Stimulated activated CD4-positive, alpha-beta T cell treated with anti-CD3 and anti-CD28 coated beads, Interleukin-1b, Interleukin-23, amount 100 ng/mL, for 4 hours (primary cell): ENCODE measurements at places on chromosomes 6 and 20.

DNA sequence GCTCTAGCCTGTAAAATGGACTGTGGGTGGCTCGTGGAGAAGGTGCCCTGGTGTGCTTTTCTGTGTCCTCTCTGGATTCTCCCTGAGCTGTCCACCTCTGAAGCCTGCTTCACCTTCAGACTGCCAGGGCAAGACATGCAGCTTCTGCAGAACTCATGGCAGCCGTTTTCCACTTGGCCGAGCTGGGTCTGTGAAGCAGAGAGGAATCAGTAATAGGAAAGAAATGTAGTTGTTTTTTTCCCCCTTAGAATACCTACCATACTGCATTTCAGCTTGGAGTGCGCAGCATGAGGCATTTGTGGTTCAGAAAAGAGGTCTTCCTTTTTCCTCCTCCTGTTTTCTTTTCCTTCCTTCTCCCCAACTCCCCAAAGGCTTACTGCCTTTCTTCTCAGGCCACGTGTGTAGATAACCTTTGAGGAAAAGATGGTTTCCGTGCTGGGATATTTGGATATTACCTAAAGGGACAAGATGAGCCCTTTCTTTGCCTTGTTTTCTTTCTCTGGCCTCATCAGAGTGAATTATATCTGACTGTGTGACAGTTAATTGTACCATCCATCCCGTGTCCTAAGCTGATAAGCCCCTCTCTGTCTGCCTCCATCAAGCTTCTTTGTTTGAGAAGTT is 39.4 kb downstream of the RREB1 start:
- no peak for DNase-seq

DNA sequence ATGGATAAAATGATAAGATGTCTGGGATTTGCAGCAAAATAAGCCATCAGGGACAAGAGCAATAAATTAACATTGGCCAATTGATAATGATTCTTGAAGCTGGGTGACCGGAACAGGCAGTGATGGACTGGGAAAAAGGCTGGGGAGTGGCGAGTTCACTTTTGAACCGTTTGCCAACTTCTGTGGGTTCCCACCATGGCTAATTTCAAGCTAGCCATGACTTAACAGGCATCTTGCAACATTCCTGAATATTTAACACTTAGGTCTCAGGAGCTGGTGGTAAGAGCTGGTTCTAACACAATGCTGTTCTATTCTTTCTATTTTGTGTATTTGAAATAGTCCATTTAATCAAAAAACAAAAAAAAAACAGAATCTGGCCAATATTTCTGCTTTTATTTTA is 37.6 kb upstream of the CD83 start:
- no peak for DNase-seq

DNA sequence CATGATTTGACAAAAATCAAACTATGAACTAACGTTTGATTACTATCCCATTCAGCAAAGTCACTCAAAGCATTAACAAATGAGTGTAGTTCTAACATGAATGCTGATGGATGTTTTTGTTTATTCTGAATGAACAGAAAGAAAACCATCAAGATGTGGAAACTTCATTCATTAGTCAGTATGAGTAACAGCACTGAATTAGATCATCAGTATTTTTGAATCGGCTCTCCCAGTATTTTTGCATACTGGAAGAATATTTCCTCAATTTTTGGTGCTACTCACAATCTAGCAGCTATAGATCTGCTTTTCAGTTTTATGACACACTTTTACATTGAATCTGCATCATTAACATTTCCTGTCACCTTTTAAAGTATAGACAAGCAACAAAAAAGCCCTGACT is 63.8 kb upstream of the CD83 start:
- no peak for DNase-seq

DNA sequence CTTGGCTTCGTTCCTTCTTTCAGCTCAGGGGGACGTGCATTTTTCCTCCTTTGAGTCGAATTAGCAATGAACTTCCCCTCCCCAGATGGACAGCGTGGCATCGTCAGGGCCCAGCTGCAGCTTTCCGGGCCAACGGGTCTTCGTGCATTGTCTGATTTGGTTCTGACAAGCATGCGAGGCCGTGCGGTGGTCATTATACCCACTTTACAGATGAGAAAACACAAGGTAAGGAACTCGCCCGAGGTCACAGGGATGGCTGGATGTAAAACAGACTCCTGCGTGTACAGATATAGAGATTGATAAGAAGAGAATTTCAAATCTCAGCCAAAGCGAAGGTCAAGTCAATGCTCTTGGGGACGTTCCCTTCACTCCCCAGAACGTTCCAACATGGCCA is 187.6 kb upstream of the SULF2 start:
- DNase-seq = no peak

- DNase-seq = no peak
Measured at GRCh38 chr6:13259393-13259792, 68.9 kb downstream of the TBC1D7 start.

- no peak for DNase-seq
Measured at GRCh38 chr6:152166897-152167296, 359.4 kb downstream of the ESR1 start.

DNA sequence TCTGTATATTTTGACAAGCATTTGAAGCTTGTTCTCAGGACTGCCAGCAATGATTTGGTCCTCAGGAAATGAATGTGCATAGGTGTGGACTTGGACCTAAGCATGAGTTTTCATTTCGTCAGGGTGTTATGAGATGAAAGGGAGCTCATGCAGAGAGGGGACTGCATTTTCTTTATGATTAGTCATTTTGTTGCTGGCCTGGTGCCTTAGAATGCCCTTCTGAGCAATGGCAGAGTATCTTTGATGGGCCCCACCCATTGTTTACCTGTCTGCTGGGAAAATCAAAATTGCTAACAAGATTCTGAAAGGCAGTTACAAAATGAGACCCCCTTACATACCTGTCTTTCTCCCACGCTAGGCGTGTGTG is 51.5 kb upstream of the MTHFD1L start:
- no peak for DNase-seq

DNA sequence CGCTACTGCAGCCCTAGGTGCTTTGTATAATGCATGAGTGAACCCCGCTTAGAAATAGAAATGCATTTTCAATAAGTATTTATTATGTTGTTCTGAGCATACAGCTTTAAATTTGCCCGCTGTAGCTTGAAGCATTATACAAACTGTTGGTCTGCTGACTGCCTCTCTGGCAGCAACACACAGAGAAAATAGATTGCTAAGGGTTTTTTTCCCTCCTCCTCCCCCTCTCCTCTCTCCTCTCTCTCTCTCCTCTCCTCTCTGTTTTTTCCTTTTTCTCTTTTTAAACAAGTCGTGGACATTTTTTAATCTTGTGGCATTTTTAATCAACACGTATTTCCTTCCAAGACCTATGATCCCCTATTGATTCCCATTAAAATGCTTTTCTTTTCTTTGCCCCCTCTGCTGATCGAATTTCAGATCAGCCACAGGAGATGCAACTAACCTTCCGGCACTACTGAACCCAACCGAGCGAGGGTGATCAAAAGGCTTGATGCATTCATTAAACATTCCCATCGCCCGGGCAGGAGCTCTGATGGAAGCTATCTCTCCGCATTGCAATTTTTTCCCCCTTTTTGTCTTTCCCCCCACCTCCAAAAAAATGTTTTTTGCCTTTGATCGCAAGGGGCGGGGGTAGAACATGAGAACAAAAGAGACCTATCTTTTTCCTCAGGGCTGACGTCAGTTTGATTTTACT is 90.7 kb upstream of the ARID1B start:
- DNase-seq = peak; percentile 25

DNA sequence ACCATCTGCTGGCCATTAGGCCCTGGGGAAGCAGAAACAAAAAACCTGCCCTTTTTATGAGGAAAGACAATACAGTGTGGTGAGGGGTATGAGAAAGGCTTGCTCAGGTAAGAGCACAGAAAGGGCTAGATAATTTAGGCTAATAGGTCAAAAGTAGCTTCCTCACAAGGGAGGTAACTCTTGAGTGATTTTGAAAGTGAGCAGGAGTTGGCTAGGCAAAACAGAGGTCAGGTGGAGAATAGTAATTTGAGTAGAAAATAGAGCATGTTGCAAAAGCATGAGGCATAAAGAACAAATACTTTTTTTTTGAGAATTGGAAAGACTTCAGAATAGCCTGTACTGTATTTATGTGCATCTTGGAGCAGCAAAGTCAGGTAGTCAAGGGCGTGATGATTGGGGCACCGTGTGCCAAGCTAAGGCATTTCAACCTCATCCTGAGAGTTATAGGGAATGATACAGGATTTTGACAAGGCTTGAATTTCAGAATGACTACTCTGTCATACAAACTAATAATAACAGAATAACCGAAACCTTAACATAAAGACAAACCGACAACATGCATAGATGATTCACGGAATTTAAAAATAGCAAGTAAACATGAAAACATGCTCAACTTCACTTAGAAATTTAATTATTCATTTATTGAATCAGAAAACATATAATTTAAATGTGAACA is 123.0 kb upstream of the ENPP5 start:
- no peak for DNase-seq

GRCh38 chr6:14430218-14430617 is 312.6 kb downstream of the CD83 start:
- DNase-seq = no peak

- DNase-seq = no peak
Measured at GRCh38 chr6:107600121-107600520, 110.2 kb downstream of the SOBP start.

- DNase-seq = no peak
Measured at GRCh38 chr20:23745247-23745646, 5.5 kb downstream of the CST1 start.

- DNase-seq = no peak
Measured at GRCh38 chr20:33345342-33345741, 56.0 kb downstream of the CDK5RAP1 start.

DNA sequence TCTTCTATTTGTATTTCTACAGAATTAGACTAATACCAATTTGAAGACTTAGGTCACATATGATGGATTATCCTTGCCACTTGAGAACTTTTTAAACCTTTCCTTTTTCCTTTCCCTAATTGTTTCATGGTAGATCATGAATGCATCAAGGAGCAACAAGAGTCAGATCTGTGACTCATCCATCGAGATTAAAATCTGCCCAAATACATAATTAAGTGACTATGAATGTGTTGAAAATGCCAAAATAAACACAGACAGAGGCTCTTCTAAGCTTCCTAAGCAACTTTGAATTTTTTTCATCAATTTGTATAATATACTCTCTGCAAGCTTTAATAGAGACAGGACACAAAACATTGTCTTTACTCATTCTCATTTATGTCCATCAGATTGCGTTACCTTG is 23.5 kb upstream of the HTR1E start:
- no peak for DNase-seq

- no peak for DNase-seq
Measured at GRCh38 chr20:32534661-32535240, 50.4 kb downstream of the NOL4L start.

- DNase-seq = no peak
Measured at GRCh38 chr6:71513036-71513435, 224.4 kb downstream of the OGFRL1 start.

DNA sequence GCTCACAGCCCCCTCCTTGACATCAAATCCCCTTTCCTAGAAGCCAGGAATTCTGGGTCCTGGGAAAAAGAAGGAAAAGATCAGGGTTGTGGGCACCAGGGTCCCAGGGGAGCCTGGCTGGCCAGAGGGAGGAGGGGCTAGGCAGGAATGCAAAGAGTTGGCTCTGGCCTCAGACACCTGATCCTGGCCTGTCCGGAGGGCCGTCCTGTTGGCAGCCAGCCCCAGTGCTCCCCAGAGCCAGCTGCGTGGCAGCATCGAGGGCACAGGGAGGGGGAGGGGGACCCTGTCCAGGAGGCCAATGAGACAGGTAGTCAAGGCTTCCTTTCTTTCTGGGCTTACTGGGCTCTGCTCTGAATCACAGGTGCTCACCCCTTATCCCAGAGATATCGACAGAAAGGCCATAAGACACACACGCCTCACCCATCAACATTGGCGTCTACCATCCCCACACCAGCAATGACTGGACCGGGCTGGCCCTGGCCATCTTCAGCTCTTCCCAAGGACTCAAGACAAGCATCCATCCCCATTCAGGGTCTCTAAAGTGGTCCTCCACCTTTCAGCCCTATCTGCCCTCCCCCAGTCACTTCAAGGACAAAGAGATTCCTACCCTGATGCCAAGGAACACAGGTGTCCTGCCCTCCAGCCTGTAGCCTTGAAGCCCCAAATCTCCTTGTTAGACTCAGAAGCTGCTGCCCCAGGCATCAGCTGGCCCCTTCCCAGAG is 723 bp downstream of the COL11A2 start:
- no peak for DNase-seq

DNA sequence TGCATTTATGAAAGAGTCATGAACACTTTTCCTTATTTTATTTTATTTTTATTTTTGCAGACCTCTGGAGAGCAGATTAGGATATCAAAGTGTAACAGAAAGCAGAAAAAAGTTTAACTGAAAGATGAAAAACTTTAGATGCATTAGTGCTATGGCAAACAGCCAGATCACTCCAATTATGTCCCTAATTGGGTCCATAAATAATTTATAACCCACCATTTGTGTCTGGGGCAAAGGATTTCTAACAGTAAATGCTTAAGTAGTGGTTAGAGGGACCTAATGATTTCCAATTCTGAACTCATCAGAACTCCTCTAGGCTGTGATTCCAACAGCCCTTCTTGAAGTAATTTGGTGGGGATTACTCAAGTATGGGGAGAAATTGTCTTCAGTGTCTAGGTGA is 93.7 kb upstream of the PROKR2 start:
- no peak for DNase-seq

GRCh38 chr20:31915491-31916280 is 36.2 kb downstream of the PDRG1 start:
- no peak for DNase-seq

DNA sequence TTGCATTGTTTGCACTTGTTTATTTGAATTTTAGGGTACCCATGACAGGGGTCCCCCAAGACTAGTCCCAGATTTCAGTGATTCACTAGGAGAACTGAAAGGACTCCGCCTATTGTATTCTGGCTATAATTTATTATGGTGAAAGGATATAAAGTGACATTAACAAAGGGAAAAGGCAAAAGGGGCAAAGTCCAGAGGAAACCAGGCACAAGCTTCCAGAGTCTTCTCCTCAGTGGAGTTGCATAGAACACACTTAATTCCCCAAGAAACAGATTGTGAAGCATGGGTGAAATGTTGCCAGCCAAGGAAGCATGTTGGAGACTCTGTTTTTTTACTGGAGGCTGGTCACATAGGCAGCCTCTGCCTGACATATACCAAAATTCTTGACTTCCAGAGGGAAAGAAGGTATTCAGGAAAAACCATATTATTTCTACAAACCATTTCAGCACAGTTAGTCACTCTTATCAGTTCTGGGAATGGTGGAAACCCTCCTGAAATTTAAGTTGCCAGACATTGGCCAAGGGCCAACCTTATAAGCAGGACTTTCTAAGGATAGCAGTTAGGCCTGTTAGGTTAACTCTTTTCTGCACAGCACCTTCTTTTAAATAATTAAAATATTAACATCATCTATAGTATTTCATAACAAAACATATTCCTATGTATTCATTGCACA is 71.8 kb downstream of the FIG4 start:
- DNase-seq = no peak
